ENCODE measurements at places on chromosomes 4 and X.

GRCh38 chr4:85836588-85837438 is 361.9 kb downstream of the ARHGAP24 start:
- no peak for DNase-seq

- DNase-seq, result no peak
These were observed 39.5 kb upstream of the PTPN13 start for GRCh38 chr4:86554646-86555045.

DNA sequence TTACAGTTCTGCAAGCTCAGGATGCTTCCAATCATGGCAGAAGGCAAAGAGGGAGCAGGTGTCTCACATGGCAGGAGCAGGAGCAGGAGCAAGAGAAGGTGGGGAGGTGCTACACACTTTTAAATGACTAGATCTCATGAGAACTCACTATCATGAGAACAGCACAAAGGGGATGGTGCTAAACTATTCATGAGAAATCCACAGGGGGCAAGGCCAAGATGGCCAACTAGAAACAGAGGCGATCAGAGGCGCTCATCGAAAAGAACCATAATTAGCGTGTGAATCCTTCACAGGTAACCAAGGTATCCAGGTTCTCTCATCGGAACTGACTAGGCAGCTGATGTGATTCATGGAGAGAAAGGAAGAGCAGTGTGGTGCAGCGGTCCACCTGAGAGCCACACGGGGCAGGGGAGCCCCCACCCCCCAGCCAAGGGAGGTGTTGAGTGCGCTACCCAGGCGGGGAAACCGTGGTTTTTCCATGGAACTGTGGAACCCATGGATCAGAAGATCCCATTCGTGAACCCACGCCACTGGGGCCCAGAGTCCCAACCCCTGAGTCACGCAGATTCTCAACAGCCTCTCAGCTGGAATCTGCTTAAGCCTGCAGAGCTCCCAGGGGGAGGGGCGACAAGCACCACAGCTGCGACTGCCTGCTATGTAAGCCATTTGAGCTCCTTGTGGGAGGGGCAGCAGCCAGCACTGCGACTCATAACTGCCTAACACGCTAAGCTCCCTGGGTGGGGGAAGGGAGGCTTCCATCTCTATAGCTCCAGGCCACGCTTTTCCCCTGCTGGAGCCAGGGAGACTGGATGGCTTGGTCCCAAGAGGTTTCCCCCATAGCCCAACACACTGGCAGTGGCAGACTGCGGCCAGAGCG is 46.7 kb downstream of the FGF16 start:
- DNase-seq, result peak; percentile 75

DNA sequence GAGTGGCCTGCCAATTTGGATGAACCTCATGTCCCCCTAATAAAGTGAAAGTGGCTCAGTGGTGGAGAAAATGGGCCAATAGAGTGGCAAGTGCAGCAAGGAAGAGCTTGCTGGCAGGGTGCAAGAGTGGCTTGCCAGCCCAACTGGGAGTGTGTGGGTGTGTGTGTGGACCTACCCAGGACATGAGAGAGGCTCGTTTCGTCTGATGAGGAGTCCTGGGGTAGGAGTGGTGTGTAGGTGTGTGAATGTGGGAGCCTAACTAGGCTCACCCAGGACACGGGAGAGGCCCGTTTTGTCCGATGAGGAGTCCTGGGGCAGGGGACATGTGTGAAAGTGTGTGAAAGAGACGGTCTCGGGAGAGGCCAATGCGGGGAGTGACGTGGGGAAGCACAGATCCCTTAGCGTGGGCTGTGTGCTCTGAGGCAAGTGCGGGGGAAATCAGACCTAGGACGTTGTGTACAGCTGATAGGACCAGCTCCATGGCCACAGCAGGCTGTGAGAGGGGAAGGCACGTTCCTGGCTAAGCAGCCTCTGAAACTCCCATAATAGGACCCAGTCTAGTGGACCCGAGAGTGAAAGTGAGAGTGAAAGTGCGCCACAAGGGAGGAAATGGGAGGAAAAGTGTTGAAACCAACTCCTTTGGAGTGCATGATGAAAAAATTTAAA is 5.3 kb downstream of the GAGE10 start:
- no peak for DNase-seq

GRCh38 chr4:157977086-157977485 is 195.7 kb downstream of the GASK1B start:
- no peak for DNase-seq

- DNase-seq, result peak; percentile 6
These were observed 28.0 kb downstream of the PDHA2 start for GRCh38 chr4:95867919-95868318.

GRCh38 chrX:47707031-47707780 is 48.2 kb upstream of the UXT start:
- no peak for DNase-seq

- DNase-seq, result no peak
These were observed 50.4 kb downstream of the GSTCD start for GRCh38 chr4:105758958-105759357.

DNA sequence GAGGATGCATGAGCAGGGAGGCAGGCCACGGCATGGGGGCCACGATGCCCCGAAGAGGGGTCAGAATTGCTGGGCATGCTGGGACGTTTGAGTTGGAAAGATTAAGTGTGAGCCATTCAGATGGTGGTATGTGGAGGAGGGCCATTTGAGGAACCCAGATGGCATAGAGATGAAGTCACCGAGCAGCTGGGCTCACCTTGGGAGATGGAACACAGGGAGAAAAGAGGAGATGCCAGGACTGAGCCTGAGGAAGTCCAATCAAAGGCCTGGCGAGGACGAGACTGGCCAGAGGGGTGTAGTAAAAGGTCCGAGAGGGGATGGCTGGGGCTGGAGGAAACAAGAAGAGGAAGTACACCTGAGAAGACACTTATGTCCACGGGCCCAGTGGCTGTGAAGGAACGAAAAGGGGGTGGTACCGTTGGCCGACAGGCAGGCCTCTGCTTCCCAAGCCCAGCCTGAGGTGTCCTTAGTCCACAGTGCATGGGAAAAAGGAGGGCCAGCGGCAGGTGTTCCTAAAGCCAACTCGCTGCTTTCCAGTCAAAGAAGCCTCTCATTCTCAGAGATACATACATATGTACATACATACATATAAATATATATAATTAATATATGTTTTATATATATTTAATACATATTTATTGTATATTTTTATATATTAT is 54.6 kb upstream of the CLCN4 start:
- DNase-seq, result no peak

- no peak for DNase-seq
These were observed 6.2 kb upstream of the SETD7 start for GRCh38 chr4:139562067-139562684.

GRCh38 chrX:43559644-43560043 is 96.5 kb upstream of the MAOA start:
- DNase-seq, result peak; percentile 70

GRCh38 chr4:176805155-176805554 is 12.4 kb upstream of the VEGFC start:
- no peak for DNase-seq

DNA sequence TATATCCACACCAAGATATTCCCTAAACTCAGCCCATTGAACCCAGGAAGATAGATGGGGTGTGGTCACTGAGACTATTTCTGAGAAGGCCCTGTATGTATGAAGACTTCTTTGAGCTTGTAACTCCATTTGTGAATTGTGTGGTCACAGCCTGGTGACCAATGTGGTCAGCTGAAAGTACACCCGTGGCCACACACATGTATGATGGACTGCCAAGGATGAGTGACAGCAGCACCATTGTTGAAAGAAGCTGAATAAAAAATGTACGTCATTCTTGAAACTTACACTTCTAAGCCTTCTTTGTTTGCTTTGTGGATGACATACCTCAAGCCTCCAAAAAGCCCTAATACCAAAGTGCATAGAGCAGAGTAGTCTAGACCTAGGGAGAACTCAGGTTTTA is 581.4 kb downstream of the RAB28 start:
- DNase-seq, result no peak

DNA sequence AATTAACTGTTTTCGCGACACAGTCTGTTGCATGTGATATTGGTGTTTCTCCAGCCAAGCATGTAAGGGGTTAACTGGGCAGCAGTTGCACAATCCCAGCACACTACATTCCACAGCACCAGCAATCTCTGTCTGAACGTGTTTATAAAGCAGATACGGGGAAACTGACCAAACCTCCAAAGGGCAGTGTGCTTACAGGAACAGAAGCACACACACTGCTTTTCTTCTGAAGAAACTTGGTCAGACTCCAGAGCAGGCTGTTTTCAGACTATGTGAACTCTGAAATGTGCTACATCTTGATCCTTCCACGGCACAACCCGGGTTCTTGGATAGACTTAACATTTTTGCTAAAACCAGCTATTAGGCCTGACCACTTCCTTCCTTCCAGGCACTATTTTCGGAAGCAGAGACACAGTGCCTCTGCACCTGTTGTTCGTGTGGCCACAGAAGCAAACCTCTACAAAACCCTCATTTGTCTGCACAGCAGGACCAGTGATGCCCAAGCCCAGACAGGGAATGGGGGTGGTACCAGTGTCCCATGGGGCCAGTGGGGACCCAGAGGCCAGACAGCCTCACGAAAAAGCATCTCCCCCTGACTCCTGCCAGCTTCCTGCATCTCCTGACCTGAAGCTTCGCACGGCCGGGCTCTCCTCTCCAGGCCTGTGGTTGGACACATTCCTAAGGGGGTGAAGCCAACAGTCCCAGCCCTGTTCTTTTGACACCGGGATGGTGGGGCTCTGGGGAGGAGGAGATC is 90.1 kb downstream of the IRF2 start:
- DNase-seq, result peak; percentile 72

DNA sequence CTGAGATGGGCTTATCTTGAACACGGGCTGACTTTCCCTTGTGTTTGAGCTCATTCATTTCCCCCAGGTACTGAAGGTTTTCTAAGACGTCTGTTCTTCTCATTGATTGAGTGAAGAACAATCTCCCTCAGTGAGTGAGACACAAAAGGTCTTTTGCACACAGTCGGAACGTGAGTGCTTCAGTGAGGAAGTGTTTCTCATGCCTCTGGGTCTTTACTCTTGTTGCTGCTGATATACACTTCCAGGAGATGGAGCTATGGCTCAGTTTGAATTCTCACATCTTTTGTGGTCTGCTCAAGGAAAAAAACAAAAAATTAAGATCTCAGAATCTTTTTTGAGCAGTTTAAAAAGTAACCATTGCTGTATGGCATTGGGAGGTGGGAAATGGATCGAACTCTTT is 981.9 kb upstream of the TENM3 start:
- DNase-seq, result peak; percentile 31

- DNase-seq, result no peak
These were observed 18.9 kb upstream of the PCDH10 start for GRCh38 chr4:133130171-133130570.

DNA sequence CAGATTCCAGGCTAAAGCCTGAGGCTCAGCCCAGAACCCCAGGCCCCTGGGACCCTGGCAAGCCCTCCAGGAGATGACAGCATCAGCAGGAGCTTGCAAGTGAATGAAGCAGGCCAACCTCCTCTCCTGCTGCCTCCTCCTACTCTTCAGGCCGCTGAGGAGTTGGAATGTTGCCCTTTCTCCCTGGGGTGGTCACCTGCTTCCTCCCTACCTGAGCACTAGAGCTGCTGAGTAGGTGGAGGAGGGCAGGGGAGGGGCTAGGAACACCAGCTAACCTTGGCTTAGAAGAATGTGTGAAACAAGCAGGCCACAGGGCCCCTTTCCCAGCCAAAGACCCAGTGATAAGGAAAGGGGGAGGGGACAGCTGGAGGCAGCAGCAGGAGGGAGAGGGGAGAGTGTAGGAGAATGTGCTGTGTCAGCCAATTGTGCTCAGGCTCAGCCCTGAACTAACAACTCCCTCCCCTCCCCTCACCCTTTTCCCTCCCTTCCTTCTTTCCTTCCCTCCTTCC is 58.0 kb downstream of the PJA1 start:
- peak; percentile 86 for DNase-seq

GRCh38 chr4:86615501-86615900 is 21.4 kb downstream of the PTPN13 start:
- DNase-seq, result no peak

- DNase-seq, result no peak
These were observed 19.8 kb upstream of the SGMS2 start for GRCh38 chr4:107804956-107805355.

GRCh38 chr4:150078041-150078578 is at the start of gene DCLK2:
Gene DCLK2, plus strand, starts transcription at chr4:150078445. Its CDS starts 583 bp downstream, at chr4:150079028.
- peak; percentile 79 for DNase-seq

- no peak for DNase-seq
These were observed 32.0 kb downstream of the DAPP1 start for GRCh38 chr4:99848591-99849001.

- no peak for DNase-seq
These were observed 197.0 kb downstream of the BCOR start for GRCh38 chrX:39900777-39901170.

GRCh38 chr4:1579901-1580691 is 104.0 kb downstream of the FAM53A start:
- DNase-seq, result peak; percentile 92
